NCI-H1417 treated with DMSO at 0.1 percent for 48 hours (cell line): ENCODE measurements at places on chromosomes 2 and 18.

GRCh38 chr2:2765176-2765800, 434.2 kb upstream of the MYT1L start:
- DNase-seq: no peak

DNA sequence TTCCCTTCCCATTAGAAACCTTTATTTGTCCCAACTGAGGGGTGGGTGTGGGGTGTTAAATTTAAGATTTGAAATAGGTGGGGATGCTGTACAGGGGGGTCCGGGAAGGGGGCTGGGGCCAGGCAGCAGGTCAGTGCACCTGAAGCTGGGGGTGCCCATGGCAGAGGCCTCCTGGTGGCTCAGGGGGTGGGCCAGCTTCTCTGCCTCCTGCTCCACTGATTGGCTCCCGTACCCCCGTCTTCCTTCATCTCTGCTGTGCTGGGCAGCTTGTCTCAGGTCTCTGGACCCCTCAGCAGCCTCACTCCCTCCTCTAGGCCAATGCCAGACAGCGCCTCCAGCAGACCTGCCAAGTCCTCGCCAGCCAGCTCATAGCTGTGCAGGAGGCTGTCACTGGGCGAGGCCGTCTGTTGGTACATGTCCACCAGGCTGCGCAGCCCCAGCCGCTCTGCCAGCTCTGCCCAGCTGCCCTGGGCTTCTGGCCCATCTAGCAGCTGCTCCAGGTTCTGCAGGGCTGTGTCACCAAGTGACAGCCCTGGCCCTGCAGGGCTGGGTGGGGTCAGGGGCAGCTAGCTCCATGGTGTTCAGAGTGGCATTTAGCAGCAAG, 2.0 kb upstream of the ANKRD62 start:
- DNase-seq: no peak

DNA sequence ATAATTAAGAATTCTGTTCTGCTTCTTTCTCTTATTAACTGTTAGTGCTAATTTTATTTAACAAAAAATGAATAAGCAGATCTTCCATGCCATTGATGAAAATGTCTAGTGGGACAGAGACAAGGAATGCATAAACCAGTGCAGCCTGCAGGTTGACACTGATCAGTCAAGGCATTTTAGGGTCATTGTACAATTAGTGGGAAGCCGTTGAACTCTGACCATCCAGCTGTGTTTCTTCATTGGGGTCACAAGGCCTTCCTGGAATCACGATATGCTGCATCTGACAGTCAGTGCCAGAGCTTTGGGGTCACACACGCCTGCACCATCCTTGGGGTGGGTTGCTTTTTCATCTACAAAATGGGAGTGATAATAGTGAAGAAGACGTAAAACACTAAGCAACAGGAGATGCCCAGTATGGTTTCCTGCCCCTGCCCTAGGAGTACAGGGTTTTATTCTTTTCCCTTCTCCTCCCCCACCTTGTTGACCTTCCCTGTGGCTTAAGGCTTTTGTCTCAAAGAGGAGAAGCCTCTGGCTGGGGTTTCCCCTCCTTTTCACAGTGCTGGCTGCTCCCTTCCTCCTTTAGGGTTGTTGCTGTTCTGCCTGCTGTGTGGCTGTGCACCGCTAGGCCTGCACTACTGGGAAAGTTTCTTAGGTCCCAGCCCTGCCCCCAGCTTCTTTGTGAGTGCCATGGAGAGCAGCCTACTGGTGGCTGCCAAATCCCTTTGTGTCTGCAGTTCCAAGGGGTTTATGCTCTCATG, 245.6 kb downstream of the TPGS2 start:
- no peak for DNase-seq

GRCh38 chr2:235746257-235746934, 252.6 kb downstream of the AGAP1 start:
- no peak for DNase-seq

DNA sequence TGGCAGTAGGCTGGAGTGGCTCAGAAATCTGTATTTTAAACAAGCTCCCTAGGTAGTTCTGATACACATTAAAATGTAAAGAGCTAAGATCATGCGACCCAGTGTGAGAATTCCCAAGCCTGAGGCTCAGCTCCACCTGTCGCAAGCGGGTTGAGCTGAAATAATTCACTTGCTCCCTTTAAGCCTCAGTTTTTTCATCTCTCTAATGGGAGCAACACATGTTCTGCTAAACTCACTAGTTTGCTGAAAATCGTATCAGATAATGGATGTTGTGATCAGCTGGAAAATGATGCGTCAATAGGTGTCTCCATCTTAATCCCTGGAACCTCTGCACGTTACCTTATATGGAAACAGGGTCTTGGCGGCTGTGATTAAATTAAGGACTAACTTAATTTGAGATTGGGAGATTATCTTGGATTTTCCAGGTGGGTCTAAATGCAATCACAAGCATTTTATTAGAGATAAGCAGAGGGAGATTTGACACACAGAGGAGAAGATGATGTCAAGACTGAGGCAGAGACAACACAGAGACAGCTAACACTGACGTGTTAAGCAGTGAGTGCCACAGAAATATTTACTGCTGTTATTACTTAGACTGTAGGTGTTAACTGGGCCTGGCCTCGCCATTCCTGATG, 53.0 kb downstream of the POMC start:
- DNase-seq: no peak

DNA sequence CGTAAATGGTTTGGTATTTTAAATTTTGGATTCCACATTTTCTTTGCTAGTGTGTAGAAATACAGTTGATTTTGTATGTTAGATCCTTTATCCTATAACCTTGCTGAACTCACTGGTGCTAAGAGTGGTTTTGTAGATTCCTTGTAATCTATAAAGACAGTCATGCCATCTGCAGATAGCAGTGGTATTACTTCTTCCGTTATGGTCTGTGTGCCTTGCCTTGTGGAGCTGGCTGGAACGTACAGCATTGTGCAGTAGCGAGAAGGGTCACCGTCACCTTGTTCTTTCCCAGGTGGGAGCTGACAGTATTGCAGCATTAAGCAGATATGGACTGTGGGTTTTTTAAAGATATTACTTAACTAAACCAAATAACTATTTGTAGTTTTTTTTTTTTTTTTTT, 33.7 kb downstream of the ATP9B start:
- no peak for DNase-seq

DNA sequence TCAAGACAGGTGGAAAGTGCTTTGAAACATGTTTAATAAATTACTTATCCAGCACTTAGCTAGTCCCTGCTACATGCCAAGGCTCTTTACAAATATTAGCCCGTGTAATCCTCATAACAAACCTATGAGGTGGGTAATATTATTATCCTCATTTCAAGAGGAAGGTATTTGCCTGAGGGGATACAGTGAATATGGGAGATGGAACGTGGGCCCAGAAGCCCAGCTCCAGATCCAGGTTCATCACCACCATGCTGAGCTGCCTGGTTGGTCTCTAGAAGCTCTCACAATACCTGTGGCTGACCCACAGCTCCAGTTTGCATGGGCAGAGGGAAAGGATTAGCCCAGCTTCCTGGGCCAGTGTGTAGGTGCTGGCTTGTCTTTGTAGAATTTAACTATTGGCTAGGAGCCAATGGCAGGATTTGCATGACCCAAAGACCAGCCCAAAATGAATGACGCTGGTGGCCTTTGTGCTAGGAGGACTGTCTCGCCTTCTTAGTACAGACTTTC, 61.6 kb upstream of the ATP8B1 start:
- DNase-seq: no peak

DNA sequence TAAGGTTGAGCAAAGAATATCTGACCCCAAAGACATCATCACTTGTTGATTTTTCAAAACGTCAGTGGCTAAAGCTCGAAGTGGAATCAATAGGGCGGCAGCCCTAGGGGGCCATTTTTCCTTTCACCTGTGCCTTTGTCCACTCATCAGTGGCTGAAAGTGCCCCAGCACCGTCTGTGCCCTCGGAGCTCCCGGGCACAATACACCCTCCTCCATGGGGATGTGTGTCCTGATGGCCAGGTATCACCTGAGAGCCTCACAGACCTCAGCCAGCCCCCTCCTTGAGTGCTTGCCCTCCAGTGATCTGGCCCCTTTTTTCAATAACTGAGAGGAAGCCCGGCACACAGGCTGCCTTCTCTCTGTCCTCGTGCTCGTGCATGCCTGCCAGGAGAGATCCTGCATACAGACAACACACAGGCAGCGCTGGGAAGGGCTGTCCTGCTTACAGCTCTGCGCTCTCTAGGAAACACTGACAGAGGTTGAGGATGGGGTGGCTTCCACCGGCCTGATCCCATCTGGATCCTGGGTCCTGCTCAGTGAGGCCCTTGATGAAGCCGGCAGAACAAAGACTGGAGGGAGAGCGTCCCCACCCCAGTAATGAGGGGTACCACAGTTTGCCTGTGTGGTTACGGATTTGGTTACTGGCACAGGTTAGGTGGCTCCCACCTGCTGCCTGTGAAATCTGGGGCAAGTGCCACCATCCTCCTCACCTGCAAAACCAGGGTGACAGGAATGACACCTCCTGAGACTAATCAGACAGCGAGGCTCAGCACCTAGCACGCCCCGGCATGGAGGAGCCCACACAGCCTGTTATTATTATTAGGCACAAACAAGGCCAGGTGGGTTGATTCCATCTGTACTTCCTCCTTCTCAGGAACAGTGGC, 197.5 kb upstream of the RAB6C start:
- no peak for DNase-seq

- no peak for DNase-seq
Observed at GRCh38 chr2:121182520-121182919, 102.5 kb downstream of the TFCP2L1 start.

GRCh38 chr18:10093445-10093844, 179.6 kb downstream of the VAPA start:
- no peak for DNase-seq

- no peak for DNase-seq
Observed at GRCh38 chr2:77813599-77813998, 291.4 kb upstream of the LRRTM4 start.

DNA sequence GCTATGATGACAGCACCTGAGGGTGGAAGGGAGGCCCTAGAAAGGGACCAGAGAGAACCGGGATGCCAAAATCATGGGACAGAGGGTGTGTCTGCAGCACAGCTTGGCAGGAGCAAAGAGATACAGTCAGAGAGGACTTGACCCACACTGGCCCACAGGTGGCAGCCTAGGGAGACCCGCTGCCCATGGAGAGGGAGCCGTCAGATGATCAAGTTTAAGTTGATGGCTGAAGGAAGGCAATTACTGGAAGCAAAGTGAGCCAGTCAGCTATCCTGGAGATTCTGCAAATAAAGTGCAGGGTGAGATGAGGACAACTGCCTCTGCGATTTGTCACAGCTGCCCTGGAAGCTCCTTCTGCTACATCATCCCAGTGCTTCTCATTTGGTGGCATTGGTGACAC, 74.0 kb downstream of the CMPK2 start:
- no peak for DNase-seq

DNA sequence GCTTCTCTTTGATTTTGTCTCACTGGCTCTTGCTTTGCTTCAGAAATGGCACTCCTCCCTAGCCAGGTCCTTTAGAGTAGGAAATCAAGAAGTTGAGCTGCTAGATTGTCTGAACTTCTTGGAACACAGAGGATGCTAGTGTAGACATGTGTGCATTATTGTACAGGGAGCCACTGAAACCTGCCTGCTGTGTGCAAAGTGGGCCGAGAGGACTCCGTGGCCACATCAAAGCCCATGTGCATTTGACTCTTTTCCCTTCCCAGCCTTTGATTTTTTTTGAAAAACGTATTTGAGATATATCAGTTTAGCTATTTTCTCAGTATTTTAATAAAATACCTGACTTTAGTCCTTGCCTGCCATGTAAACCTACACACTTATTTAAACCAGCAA, 83.1 kb downstream of the TMEM247 start:
- no peak for DNase-seq

DNA sequence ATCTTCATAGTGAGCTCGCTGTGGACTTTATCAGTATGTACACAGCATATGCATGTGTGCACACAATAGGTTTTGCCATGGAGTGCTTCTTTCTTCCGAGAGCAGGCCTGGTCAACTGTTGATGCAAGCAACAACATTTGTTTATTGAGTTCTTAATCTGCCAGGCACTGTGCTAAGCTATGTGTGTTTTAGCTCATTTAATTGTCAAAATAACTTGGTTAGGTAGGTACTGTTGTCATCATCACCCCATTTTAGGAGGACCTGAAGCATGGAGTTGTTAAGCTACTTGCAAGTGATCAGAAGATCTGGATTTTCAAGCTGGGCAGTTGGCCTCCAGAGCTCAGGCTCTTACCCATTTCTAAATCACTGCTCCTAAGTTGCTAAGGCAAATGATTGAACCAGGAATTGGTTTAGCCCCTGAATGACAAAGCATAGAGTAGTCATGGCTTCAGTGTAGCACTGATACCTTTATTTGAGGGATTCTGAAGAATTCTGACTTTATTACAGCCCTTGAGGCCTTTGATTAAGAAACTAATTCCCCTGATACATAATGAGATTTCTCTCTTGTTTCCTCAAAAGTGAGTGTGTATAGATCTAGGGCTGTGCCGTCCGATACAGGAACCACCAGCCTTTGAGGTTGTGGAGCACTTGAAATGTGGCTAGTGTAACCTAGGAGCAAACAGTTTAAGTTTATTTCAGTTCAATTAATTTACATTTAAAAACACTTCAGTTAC, 132.9 kb downstream of the FMNL2 start:
- no peak for DNase-seq

DNA sequence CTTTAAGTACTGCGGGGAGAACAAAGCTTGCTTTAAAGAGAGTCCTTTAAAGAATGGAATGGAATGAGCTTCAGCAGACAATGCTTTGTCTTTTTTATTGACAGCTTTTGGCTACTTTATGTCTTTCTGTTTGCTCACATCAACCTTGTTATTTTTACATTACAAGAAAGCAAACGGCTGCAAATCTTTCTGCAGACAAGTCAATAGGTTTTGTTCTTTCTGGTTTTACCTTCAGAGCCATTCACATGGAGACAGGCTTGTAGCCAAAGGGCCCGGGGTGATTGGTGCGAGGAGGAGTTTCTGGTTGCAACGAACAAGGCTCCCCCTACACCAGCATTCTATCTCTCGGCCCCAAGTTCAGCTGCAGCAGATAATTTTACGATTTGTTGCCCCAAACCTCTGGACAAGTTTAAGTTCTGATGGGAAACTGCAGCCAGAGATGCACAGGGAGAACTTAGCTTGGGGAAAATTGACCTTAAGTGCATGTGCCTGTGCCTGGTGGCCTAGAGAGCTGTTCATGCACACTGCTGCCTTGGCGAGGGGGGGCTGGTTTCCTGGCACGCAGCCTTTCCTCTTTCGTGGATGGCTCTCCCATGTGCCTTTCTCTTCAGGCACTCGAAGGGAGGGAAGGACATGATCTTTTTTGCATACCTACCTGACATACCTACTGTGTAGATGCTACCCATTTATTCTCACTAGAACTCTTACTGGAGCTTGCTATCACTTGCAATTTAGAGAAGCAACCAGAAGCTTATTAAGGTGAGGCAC, 543.2 kb downstream of the DCDC2C start:
- no peak for DNase-seq

- DNase-seq: no peak
Observed at GRCh38 chr2:228673876-228674554, 492.5 kb upstream of the SPHKAP start.

- no peak for DNase-seq
Observed at GRCh38 chr2:224379172-224379571, 22.7 kb downstream of the FAM124B start.

- DNase-seq: no peak
Observed at GRCh38 chr2:226020176-226020575, 620.7 kb downstream of the NYAP2 start.
